ENCODE measurements at places on chromosomes 7 and 10. TPM values are rescaled to one million over a fixed set of nuclear protein-coding genes. Genes with fewer than 3 reads are reported as not detected.

Gene GTF2IRD1
- polyA plus RNA-seq: 4.3 TPM

Gene PTPN20
- polyA plus RNA-seq: 1.7 TPM

Gene OR2A1
- 0.50 TPM for polyA plus RNA-seq

Gene CALHM1
- polyA plus RNA-seq: not detected

Gene CYP2C8
- polyA plus RNA-seq: 1.1 TPM

Gene PDE1C
- 2.6 TPM for polyA plus RNA-seq

Gene PRKAR2B
- polyA plus RNA-seq: 2.6 TPM

Gene CEP41
- 7.5 TPM for polyA plus RNA-seq

Gene FEZF1
- not detected for polyA plus RNA-seq

DNA sequence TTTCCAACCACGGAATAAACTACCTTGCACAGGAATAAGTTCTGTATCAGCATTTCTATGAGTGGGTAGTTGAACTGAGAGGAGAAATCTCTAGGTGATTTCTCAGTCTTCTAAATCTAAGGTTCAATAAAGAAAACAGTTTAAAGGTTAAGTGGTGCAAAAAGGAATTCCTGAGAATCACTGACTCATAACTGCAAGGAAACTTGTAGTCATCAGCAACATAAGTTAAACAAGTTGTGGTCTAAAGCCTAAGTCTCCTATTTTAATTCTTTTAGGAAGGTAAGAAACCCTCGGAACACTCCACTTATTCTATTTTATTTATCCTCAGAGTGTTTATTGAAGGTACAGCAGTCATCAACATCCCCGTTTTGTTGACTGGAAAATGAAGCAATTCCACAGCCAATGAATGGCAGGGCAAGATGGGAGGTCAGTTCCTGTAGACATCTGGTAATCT is 92.4 kb upstream of the PIK3CG start:
- no peak overlapping the region for H3K4me3 ChIP-seq
- no peaks in the 10 kb centered on the region for H3K4me1 ChIP-seq
- no peak overlapping the region for H3K27ac ChIP-seq
- H3K36me3 ChIP-seq: no peaks in the 10 kb centered on the region

DNA sequence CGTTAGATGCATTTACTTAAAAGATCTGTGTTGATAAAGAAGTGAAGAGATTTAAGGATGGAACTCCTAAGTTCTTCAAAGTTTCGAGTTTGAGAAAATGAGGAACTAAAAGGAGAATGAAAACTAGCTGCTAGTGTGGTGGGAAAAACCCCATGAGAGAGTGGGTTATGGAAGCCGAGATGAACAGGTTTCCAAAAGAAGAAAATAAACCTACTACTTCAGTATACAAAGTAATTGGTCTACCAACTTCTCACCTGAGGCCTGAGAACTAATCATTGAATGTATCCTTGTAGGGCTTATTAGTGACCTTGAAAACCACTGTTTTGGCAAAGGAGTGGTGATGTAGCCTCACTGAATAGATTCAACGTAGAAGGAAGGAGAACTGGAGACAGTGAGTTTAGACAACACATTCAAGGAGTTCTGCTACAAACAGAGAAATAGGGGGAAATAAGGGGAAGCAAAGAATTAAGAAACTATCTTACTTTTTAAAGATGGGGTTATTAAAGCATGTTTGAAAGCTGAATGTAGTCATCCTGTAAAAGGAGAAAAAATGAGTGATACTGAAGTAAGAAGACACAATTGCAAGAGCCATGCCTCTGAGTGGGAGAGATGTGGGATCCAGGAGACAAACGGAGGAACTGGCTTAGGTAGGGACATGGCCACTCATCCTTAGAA is 50.8 kb downstream of the CH25H start:
- no peaks in the 10 kb centered on the region for H3K4me1 ChIP-seq
- DNase-seq: no peak
- H3K36me3 ChIP-seq: no peaks in the 10 kb centered on the region
- H3K4me3 ChIP-seq: no peak overlapping the region
- H3K27me3 ChIP-seq: no peaks in the 10 kb centered on the region

GRCh38 chr10:5089865-5090264 is 4.3 kb upstream of the AKR1C3 start:
- H3K36me3 ChIP-seq: no peaks in the 10 kb centered on the region
- H3K27me3 ChIP-seq: no peaks in the 10 kb centered on the region
- no peak overlapping the region for H3K27ac ChIP-seq
- no peak for DNase-seq
- no peaks in the 10 kb centered on the region for H3K4me1 ChIP-seq

GRCh38 chr10:53537508-53537907 is 764.9 kb upstream of the MBL2 start:
- H3K27me3 ChIP-seq: no peaks in the 10 kb centered on the region
- DNase-seq: no peak
- no peak overlapping the region for H3K4me3 ChIP-seq

DNA sequence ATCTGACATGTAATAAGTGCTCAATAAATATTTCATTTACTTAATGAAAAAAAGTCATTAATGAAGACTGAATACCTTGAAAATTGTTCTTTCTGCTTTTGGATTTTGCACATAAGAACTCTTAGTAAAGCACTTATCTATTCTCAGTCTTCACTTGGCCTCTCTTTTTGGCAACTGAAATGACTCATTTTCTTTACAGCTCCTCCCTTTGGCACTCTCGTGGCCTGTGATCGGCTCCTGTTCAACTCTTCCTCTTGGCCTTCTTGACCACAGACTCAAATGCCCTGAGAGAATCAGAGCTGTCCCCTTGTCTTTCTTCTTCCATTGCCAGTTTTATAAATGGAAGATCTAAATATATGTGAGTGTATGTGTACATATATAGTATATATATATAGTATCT is 54.2 kb downstream of the FOXP2 start:
- DNase-seq: no peak
- no peak overlapping the region for H3K4me3 ChIP-seq
- H3K27ac ChIP-seq: no peak overlapping the region
- no peaks in the 10 kb centered on the region for H3K27me3 ChIP-seq
- H3K4me1 ChIP-seq: no peaks in the 10 kb centered on the region

GRCh38 chr7:32022966-32023365 is 47.2 kb downstream of the PDE1C start:
- H3K27me3 ChIP-seq: no peaks in the 10 kb centered on the region
- DNase-seq: no peak
- H3K4me3 ChIP-seq: no peak overlapping the region
- no peak overlapping the region for H3K27ac ChIP-seq

DNA sequence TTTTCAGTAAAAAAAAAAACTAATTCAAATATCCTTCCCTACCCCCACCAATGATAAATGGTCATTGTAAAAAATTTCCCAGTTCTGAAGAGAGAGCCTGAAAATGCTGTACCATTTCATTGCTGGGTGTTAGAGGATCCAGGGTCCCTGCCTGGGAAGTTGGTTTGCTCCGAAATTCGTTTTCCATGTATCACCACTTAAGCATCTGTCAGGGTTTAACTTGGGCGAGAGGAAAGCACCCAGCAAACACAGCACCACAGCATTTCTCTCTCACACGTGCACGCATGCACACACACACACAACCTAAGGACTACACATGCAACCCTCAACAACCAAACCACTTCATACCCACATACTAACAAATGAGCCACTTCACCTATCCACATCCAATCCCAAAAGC is 42.1 kb upstream of the EMX2 start:
- no peaks in the 10 kb centered on the region for H3K36me3 ChIP-seq
- no peaks in the 10 kb centered on the region for H3K4me1 ChIP-seq
- H3K4me3 ChIP-seq: no peak overlapping the region
- no peak for DNase-seq
- no peak overlapping the region for H3K27ac ChIP-seq

DNA sequence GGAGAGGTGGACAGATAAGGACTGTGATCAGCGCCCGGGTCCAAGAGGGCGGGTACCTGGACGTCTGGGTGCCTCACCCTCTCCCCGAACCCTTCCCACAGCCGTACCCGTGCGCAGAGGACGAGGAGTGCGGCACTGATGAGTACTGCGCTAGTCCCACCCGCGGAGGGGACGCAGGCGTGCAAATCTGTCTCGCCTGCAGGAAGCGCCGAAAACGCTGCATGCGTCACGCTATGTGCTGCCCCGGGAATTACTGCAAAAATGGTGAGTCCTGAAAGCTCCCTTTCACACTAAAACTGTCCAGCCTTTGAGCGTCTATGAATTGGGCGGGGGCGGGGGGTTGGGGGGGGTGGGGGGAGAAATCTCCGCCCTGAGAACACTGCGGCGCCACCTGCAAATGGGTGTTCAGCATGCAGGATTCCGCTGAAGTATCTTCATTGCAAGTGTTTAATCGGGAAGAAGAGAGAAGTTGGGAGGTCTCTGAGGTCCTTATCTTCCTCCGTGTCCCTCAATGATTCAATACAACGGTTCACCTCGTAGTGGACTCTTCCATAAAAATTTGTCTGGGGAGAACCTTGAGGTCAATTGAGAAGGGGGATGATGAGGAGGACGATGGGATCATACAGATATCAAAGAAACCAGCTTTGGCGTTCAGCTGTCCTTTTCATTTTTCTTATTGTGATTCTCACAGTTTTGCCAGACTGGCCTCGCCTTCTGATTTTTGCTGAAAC is 906 bp downstream of the DKK1 start:
- no peak overlapping the region for H3K27ac ChIP-seq
- peaks cover 1% of the 10 kb centered on the region for H3K4me1 ChIP-seq
- DNase-seq: peak; percentile 45
- H3K27me3 ChIP-seq: no peaks in the 10 kb centered on the region
- no peak overlapping the region for H3K4me3 ChIP-seq
- no peaks in the 10 kb centered on the region for H3K36me3 ChIP-seq

GRCh38 chr7:74138945-74139843 is 35.0 kb upstream of the EIF4H start:
- H3K36me3 ChIP-seq: no peaks in the 10 kb centered on the region
- no peak for DNase-seq
- H3K27me3 ChIP-seq: no peaks in the 10 kb centered on the region
- no peak overlapping the region for H3K4me3 ChIP-seq
- no peak overlapping the region for H3K27ac ChIP-seq
- H3K4me1 ChIP-seq: no peaks in the 10 kb centered on the region

- no peaks in the 10 kb centered on the region for H3K4me1 ChIP-seq
- no peak overlapping the region for H3K27ac ChIP-seq
- no peaks in the 10 kb centered on the region for H3K27me3 ChIP-seq
- DNase-seq: no peak
- no peaks in the 10 kb centered on the region for H3K36me3 ChIP-seq
These were observed 39.2 kb downstream of the LAMB4 start for GRCh38 chr7:108090791-108091460.

DNA sequence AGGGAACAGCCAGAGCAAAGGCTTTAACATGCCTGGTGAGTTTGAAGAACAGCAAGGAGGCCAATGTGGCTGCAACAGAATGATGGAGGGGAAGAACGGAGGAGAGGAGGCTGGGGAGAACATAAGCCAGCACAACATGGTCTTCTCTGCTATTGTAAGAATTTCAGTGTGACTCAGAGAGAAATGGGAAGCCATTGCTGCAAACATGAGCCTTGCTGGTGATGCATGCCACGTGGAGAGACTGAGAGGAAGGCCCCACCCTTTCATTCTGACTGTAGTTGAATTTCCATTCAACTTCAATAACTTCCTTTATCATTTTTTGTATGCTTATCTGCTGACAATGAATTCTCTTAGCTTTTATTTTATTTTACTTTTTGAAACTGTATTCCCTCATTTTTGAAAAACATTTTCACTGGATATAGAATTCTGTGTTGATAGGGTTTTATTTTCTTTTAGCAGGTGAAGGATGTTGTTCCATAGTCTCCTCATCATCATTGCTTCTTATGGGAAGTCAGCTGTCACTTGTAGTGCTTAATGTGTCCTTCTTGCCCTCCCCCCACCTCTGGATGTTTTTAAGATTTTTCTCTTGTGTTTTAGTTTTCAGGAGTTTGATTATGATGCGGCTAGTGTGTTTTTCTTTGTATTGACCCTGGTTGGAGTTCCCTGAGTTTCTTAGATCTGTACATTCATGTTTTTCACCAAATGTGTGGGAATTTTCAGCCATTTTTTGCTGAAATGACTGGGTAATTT is 46.4 kb upstream of the LEP start:
- H3K4me3 ChIP-seq: no peak overlapping the region
- H3K27ac ChIP-seq: no peak overlapping the region
- no peaks in the 10 kb centered on the region for H3K4me1 ChIP-seq
- H3K36me3 ChIP-seq: no peaks in the 10 kb centered on the region
- no peaks in the 10 kb centered on the region for H3K27me3 ChIP-seq

- no peak overlapping the region for H3K4me3 ChIP-seq
- no peaks in the 10 kb centered on the region for H3K36me3 ChIP-seq
- no peaks in the 10 kb centered on the region for H3K27me3 ChIP-seq
- peak; percentile 79 for DNase-seq
- H3K4me1 ChIP-seq: no peaks in the 10 kb centered on the region
- peak overlapping the region; percentile 85 for H3K27ac ChIP-seq
These were observed 21.1 kb downstream of the FAM53B start for GRCh38 chr10:124722798-124723783.

- DNase-seq: no peak
- no peaks in the 10 kb centered on the region for H3K4me1 ChIP-seq
- H3K27me3 ChIP-seq: no peaks in the 10 kb centered on the region
- H3K27ac ChIP-seq: no peak overlapping the region
- H3K36me3 ChIP-seq: no peaks in the 10 kb centered on the region
These were observed 68.6 kb downstream of the SRI start for GRCh38 chr7:88151119-88151790.

DNA sequence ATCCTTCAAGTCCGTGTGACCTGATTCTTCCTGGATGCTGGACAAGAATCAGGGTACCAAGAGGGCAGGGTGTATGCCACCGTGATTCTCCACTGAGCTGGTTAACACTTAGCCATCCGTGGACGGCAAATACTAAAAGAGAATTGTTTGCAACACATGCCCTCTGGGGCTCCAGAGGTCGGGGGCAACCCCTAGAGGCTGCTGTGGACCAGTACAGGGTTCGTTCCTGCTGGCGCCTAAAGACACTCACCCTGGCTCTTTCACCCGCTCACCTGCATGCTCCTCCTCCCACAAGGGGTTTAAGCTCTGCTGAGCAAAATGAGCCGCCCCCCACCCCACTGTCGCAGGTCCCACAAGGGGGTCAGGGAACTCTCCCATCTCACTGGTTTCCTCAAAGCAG is 148.7 kb upstream of the ITGB1 start:
- H3K27ac ChIP-seq: no peak overlapping the region
- no peak overlapping the region for H3K4me3 ChIP-seq
- no peaks in the 10 kb centered on the region for H3K36me3 ChIP-seq
- DNase-seq: no peak

- H3K4me1 ChIP-seq: no peaks in the 10 kb centered on the region
- peaks cover 3% of the 10 kb centered on the region for H3K36me3 ChIP-seq
- no peak overlapping the region for H3K4me3 ChIP-seq
- DNase-seq: no peak
- H3K27ac ChIP-seq: no peak overlapping the region
These were observed 111.1 kb upstream of the SH2B2 start for GRCh38 chr7:102175423-102176170.

DNA sequence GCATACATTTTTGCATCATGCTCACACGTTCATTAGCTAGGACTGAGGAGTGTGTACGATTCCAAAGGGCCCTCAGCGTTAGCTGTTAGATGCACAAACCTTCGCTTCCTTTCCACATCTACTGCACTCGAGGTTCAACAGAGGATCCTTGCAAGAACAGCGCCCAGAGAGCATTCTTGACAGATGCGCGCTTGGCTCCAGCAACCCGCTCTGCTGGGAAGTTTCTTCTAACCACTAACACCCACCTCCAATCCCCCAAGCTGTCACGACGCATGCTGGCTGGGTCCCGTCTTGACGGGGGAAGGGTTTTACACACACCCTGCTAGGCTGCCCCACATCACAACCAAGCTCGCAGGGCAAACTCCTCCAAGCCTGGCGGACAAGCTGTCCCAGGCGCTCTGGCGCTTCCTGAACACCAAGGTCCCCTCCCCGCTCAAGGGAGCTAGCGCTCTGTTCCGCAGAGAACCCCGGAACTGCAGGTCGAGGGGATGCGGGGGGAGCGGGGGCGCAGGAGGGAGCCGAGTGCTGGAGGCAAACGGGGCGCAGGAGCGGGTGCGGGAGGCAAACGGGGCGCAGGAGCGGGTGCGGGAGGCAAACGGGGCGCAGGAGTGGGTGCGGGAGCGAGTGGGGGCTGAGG is 653 bp upstream of the ADRB1 start:
- no peak overlapping the region for H3K4me3 ChIP-seq
- no peaks in the 10 kb centered on the region for H3K4me1 ChIP-seq
- DNase-seq: peak; percentile 49
- H3K27ac ChIP-seq: no peak overlapping the region
